ENCODE measurements at places on chromosomes 11 and 22. TPM values are rescaled to one million over a fixed set of nuclear protein-coding genes. Genes with fewer than 3 reads are reported as not detected.

Gene NPTXR
- total RNA-seq: 0.04 TPM

GRCh38 chr11:44267750-44268613, 42.0 kb downstream of the ALX4 start:
- no peak for DNase-seq

DNA sequence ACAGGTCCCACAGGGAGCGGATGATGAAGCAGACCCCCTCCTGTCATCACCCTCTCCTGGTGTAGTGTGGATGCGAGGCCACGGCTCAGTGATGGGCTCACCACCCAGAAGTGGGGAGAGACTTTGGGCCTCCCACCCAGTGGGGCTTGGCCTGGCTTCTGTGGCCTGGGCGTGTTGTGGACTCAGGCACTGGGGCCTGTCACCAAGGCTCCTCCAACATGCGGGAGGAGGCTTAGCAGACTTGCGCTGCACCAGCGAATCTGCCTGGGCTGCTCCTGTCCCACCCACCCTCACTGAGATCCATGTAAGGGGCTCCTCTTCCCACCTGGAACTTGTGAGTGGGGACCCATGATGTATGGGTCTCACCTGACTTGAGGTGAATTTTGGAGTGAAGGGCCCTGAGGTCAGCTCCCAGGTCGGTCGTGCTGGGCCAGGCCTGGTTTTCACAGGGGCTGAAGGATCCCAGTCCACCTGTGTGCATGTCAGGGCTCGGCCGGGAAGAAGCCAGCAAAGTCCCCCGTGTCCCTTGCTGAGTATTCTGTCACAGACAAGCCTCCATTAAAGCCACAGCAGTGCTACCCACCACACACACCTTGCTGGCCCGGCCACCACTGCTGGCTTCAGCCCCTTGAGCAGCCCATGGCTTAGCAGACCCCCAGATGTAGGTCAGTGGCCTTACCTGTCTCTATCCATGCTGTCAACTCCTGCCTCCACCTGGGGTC, 4.2 kb downstream of the THAP7 start:
- DNase-seq: no peak

Gene TP53AIP1
- total RNA-seq: 6.5 TPM

- DNase-seq: no peak
Observed at GRCh38 chr11:20790622-20791021, 121.2 kb downstream of the NELL1 start.

DNA sequence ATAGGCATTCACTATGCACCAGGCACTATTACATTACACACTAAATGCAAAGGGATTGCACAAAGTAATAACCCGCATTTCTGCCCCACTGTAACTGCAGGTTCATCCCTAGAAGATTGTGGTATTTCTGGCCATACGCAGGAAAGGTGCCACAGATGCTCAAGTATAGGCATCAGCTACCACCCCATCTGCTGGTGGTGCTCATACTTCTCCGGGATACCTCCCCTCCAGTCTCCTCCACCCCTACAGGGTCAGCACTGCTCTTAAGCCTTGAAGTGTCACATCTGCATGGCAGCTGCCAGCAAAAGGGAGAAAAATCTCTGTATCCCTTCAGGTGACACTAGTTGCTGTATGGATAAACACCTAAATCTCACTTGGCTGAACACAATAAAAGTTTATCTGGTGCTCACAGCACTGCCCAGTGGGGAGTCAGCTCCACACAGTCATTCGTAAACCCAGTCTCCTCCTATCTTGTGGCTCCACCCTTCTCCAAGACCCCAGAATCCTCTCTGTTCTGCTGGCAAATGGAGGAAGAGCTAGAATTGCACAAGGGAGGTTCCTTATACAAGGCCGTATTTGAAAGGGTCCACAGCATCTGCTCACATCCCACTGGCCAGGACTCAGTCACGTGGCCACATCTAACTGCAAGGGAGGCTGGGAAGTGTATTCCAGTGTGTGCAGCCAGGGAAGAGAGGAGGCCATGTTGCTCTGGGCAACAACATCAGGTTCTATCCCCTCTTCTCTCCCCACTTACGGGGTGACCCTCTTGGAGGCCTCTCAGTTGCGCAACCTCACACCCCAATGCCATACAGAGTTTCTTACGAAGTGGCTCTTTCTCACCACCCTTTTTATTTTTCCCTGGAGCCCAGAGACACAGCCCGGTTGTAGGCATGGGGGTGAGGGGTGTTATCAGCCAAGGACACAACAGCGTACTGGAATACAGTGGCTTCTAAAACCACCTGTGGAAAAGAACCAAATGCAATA, 114.7 kb downstream of the BUD13 start:
- DNase-seq: no peak

Gene NKAPD1
- 19.0 TPM for total RNA-seq

DNA sequence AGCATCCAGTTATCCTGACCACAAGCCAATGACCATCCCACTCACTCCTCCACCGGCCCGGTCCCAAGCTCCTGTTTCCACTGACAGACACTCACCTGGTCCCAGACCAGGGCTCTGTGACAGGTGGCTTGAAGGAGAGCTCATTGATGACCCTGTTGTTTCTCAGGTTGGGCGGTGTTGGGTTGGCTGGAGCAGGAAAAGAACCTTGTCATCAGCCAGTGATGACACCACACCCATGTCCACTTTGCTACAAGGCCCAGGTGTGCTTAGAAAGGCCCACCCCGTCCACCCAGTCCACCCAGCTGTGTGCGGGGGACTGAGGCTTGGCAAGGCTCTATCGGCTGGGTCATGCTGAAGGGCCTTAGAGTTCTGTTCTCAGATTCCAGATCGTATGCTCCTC, 42.9 kb downstream of the GAB4 start:
- no peak for DNase-seq

Gene PHRF1
- 30.4 TPM for total RNA-seq

Gene OR52N4
- total RNA-seq: not detected

Gene POTEH
- total RNA-seq: not detected

DNA sequence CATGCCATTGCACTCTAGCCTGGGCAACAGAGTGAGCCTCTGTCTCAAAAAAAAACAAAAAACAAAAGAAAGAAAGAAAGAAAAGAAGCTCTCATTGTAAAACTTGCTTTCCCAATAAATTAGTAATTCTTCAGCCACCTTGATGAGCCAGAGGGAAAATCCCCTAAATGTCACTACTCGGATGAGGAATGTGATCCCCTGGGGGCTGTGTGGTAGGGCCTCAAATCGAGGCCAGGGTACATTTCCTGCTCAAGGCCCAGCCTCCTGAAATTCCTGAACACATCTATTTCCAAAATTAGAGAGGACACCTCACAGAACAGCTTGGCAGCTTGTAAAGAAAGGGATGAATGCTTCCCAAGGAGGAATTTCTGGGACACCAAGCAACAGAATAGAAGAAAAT, 147.1 kb upstream of the SESN3 start:
- peak; percentile 51 for DNase-seq

GRCh38 chr11:46593550-46594373, at the start of gene AMBRA1:
Gene AMBRA1, minus strand, starts transcription at chr11:46594023. Its CDS starts 45,643 bp downstream, at chr11:46548380.
- peak; percentile 77 for DNase-seq

Gene ACCS
- total RNA-seq: 3.6 TPM

Gene C11orf16
- total RNA-seq: not detected

Gene MYOD1
- not detected for total RNA-seq

Data from foreskin keratinocyte (primary cell).